Left ventricle myocardium superior (tissue), 1 donor: ENCODE measurements at places on chromosomes 2 and 18.

GRCh38 chr2:68464651-68465050 lies 2.4 kb downstream of the FBXO48 start:
- no peak for DNase-seq

DNA sequence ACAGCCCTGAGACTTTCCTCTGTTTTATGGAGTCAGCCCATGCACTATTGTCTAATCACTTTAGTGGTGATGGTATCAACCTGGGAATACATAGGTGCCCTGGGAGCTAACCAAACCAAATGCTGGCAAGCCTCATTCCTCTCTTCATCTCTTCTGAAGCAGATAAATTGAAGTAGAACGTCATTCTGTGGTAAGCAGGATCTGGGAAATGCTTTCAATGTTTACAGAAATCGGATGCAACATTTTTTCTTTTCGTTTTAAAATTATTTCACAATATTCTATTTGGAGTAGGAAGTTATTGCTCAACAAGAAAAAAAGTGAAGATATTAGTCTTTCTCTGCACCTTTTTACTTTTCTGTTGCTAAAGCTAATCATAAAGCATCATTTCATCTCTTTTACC lies 114.2 kb downstream of the RBMS1 start:
- DNase-seq = no peak

DNA sequence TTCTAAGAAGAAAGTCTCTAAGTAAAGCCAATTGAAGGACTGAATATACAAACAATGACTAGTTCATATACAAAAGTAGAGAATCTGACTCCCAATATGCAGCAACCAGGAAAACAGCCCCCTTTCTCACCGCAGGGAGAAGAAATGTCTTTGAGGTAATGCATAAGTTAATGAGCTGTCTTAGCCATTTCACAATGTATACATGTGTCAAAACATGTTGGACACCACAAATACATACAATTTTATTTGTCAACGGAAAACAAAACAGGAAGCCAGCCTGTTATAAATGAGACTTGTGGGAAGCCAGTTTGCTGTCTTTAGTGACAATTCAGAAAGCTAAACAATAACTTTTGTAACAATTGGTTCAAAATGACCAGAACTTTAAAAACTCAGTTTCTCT lies 389.2 kb downstream of the CBLN2 start:
- no peak for DNase-seq

DNA sequence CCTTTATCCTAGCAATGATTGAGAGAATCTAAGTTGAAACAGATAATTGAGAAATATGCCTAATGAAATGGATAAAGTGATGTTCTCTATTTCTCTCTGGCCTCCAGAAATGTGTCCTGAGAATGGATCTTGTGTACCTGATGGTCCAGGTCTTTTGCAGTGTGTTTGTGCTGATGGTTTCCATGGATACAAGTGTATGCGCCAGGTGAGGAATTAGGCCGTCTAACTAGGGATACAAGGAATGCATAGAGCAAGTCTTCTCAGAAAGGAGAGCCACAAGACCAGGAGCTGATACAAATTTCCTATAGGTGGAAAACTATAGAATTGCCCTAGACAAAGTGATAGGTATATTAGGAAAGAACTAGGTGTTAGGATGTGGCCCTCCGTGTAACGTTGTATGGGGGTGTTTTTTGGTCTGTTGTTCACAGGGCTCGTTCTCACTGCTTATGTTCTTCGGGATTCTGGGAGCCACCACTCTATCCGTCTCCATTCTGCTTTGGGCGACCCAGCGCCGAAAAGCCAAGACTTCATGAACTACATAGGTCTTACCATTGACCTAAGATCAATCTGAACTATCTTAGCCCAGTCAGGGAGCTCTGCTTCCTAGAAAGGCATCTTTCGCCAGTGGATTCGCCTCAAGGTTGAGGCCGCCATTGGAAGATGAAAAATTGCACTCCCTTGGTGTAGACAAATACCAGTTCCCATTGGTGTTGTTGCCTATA lies 592 bp upstream of the CAD start:
- no peak for DNase-seq

DNA sequence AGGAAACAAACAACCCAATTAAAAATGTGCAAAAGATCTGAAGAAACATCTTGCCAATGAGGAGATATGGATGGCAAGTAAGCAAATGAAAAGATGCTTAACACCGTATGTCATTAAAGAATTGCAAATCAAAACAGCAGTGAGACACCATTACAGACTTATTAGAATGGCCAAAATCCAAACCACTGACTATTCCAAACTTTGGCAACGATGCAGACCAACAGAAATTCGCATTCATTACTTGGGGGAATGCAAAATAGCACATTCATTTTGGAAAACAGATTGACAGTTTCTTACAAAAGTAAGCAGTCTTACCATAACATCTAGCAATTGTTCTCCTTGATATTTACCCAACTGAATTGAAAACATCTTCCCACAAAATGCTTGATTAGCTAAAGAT lies 1118.7 kb downstream of the SUCLG1 start:
- DNase-seq = no peak

GRCh38 chr2:36338124-36338826 lies 17.3 kb upstream of the CRIM1 start:
- no peak for DNase-seq

- DNase-seq = no peak
Measured at GRCh38 chr2:111037128-111037527, 83.6 kb upstream of the BCL2L11 start.

DNA sequence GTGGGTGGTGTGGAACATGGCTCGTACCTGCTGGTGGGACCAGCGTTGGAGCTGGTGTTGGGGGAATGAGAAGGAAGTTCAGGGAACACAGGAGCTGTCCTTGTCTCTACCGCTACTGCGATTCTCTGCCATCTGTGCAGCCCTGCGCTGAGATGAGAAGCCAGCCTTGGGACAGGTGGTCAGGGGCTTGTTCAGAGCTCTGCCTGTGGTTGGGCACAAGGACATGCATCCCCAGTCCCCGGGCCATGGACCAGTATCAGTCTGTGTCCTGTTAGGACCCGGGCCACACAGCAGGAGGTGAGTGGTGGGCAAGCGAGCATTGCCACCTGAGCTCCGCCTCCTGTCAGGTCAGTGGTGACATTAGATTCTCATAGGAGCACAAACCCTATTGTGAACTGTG lies 164.4 kb downstream of the TSN start:
- no peak for DNase-seq

GRCh38 chr2:152062125-152063091 lies 36.4 kb downstream of the CACNB4 start:
- DNase-seq = peak; percentile 35

GRCh38 chr2:227908266-227909054 lies 37.0 kb downstream of the DAW1 start:
- DNase-seq = no peak

- DNase-seq = no peak
Measured at GRCh38 chr2:19802086-19802841, 99.5 kb downstream of the TTC32 start.

GRCh38 chr2:188983427-188984064 lies 9.4 kb downstream of the COL3A1 start:
- no peak for DNase-seq

DNA sequence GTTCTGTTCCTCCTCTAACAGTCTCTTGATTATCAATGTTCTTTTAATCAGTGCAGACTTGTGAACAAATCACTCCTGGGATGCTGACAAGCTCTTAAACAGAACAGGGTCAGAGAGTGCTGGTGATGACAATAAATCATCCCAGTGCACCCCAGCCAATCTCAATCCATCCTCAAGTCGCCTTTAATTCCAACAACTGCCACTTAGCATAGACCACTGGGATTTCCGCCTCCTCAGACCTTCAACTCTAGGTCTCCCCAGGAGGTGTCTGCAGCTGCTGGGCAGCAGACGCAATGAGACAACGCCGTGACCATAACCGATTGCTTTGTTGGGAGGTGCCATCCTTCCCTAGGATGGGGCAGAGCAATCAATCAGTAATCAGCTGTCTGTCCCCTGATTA lies 184.2 kb upstream of the ACAA2 start:
- no peak for DNase-seq

GRCh38 chr2:144479659-144480058 lies 40.3 kb downstream of the ZEB2 start:
- no peak for DNase-seq

- no peak for DNase-seq
Measured at GRCh38 chr2:72497763-72498162, 328.1 kb downstream of the EXOC6B start.

DNA sequence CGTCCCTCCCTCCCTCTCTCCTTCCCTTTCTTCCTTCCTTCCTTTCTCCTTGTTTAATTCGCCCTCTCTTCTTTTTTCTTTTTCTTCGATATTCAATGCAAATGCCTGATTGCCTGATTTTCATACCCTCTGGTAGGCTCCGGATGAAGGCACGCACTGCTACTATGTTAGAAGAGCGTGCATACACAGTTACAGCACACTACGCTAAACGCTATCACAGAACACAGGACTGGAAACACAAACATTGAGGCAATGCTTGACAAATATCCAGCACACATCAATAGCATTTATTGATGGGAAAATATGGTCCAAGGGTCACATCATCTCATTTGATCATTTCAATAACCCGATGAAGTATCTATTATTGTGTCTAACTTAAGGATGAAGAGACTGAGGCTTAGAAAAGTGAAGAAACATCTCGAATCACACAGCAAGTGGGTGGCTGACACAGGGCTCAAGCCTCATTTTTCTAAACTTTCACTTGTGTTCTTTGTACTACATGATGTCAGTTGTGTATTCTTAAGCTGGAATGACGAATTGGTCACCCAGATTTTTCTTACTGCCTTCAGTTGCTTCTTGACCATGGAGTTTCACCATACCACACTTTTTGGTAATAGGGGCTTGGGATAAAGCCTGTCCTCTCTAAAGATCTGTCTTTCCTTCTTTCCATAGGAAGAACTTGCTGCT lies 101.8 kb downstream of the TRIB2 start:
- DNase-seq = no peak

DNA sequence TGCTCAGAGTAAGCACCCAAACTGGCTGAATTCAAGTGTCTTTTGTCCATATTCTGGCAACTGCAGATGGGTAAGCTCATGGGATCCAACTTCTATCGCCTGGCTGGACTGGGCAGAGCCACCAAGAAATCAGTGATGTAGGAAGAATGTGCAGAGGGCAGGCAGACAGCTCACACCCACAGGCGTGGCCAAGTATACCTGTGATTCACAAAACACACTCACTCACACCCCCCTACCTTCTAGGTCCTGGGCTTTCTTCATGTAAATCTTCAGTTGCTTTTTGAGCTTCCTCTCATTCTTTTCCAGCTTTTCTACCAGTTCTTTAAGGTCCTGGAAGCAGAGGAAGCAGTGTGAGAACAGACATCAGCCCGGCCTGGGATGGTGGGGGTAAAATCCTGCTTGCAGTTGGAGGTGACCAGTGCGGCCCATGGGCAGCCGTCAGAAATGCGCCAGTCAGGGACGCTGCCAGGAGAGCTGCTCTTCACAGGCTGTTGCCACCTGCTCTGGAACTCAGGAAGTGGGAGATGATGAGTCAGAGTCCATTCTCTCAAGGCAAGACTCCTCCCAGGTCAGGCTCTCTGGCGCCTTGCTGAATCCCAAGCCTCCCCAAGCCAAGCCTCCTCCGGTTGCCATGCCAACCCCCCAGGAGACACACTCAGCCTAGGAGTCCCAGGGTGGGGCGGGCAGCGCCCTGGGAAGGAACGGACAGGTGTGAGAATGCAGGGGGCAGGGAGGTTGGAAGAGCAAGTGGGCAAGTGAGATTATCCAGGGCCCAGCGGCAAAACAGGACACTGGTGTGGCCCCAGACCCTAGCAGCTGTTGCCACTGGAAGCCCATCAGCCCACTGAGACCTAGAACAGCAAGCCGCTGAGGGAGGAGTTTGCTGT lies 36.2 kb upstream of the ACAA2 start:
- peak; percentile 47 for DNase-seq

GRCh38 chr2:199910338-199911051 lies 598 bp upstream of the C2orf69 start:
- DNase-seq = no peak

- DNase-seq = no peak
Measured at GRCh38 chr2:187168720-187169713, 279.0 kb downstream of the CALCRL start.

- DNase-seq = no peak
Measured at GRCh38 chr2:120854766-120855530, 119.3 kb downstream of the GLI2 start.

DNA sequence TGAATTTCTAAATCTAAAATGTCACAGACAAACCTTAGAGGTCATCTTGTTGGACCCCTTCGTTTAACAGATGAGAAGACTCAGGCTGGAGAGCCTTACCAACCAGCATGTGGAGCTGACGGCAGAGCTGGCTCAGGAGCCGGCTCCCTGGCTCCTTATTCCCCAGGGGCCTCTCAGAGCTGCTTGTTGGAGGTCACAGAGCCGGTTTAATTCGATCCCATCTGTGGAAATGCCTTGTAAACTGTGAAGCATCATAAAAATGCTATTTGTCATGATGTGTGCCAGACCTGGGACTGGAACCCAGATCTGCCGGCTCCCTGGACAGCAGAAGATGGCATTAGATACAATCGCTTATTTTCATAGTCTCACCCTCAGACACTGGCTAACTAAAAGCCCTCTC lies 8.2 kb upstream of the CIB4 start:
- no peak for DNase-seq

- DNase-seq = no peak
Measured at GRCh38 chr2:45612285-45612684, 1.2 kb upstream of the SRBD1 start.

DNA sequence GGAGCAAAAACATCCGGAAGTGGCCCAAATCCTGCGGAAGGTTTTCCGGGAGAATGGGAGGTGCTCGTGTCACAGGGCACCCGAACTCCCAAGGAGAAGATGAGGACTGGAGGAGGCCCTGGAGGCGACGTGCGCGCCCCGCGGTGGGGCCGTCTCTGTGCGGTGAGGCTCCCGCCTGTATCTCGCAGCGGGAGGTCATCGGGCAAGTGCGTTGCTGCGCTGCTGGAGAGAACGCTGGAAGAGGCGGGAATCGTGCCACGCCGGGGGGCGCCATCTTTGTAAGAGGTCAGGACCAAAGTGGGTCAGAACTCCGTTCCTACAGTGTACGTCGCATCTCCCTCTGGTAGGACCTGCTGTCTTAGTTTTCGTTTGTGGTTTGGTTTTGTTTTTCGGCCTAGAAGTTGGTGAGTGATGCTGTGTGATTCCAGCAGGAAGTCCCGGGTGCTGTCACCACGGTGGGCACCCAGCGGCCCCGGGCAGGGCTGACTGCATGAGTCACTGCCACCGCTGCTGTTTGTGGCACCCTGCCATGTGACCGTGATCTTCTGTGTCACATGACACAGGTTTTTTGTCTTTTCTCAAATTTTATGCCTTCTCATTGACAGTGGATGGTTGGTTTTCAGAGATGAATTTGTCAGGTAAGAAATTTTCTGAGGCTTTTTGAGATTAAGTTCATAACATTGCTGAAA lies 21.5 kb upstream of the ATP9B start:
- DNase-seq = no peak

- peak; percentile 52 for DNase-seq
Measured at GRCh38 chr2:12725233-12726187, 8.8 kb downstream of the TRIB2 start.

- no peak for DNase-seq
Measured at GRCh38 chr2:175847128-175847527, 154.9 kb downstream of the LNPK start.
